ENCODE measurements at places on chromosomes 6 and 20.
A peak's percentile ranks its signal among the peaks of the same experiment; 100 is the strongest.

GRCh38 chr6:5871296-5871695 lies 135.4 kb downstream of the NRN1 start:
- H3K27ac ChIP-seq, result no peak overlapping the region
- no peaks in the 10 kb centered on the region for H3K27me3 ChIP-seq
- peaks cover 8% of the 10 kb centered on the region for H3K4me1 ChIP-seq
- no peak for DNase-seq

GRCh38 chr6:25968769-25969168 lies 6.2 kb downstream of the TRIM38 start:
- H3K4me3 ChIP-seq, result peak overlapping the region; percentile 22
- peak; percentile 78 for DNase-seq
- peaks cover 38% of the 10 kb centered on the region for H3K36me3 ChIP-seq
- peak overlapping the region; percentile 51 for H3K27ac ChIP-seq
- peaks cover 61% of the 10 kb centered on the region for H3K4me1 ChIP-seq

DNA sequence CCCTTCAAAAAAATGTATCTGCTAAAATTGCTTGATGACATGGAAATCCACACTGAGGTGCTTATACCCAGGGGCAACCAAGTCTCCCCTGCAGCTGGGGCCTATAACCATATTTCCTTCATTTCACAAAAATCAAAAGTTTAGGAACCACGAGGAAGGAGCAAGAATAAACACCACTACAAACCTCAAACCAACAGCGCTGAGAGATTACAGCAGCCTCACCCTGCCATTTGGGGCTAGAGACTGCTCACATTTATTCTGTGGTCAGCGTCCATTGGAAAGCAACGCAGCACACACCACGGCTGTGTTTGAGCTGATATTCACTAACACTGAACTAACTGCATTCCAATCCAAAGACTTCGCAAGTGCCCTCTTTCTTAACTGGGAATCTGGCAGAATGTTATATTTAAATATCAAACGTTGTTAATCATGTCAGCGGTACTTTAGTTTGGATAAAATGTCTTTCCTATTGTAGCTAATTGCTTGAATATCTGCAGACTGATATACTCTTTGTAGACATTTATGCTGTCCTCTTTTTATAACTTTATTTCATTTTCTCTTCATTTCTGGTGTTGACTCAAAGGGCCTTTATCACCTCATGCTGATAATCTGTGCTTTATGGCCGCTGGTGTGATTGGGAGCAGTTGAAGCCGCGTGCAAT lies 94.6 kb downstream of the FOXA2 start:
- H3K27me3 ChIP-seq, result no peaks in the 10 kb centered on the region
- H3K4me1 ChIP-seq, result no peaks in the 10 kb centered on the region
- no peak overlapping the region for H3K27ac ChIP-seq
- H3K36me3 ChIP-seq, result no peaks in the 10 kb centered on the region

- H3K4me3 ChIP-seq, result no peak overlapping the region
- H3K27ac ChIP-seq, result no peak overlapping the region
- DNase-seq, result no peak
- H3K27me3 ChIP-seq, result no peaks in the 10 kb centered on the region
- H3K36me3 ChIP-seq, result no peaks in the 10 kb centered on the region
Observed at GRCh38 chr6:68159433-68159832, 475.6 kb upstream of the ADGRB3 start.

- no peak for DNase-seq
- peaks cover 4% of the 10 kb centered on the region for H3K27me3 ChIP-seq
- H3K36me3 ChIP-seq, result no peaks in the 10 kb centered on the region
- no peaks in the 10 kb centered on the region for H3K4me1 ChIP-seq
- no peak overlapping the region for H3K4me3 ChIP-seq
Observed at GRCh38 chr6:71034563-71035345, 77.9 kb upstream of the B3GAT2 start.

DNA sequence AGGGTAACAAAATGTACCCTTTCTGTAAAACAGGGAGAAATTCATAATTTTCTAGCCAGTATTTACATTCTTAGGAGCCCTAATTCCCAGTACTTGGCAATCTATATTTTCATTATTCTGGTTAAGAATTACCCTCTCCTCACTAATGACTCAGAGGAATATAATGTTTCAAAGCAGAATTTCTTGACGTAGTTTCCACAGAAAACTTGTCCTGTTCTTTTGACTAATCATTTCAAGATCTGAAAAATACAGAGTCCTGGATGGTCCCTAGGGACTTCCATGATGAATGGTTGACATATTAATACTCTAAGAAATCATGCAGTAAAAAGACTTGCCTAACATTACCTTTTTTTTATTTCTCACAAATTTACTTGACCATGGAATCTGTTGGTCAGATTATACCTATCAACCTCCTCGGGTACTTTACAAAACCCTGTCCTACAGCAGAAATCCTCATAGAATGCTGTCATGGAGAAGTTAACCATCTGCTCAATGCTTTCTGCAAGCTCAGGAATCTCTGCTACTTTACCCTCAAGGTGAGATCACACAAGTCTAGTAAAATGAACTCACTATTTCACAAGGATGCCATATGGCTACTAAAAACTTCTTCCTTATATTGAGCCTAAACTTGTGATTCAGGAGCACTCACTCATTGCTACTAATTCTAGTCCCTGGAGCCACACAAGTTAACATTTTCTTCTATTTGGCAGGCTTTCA lies 202.1 kb upstream of the CNR1 start:
- no peaks in the 10 kb centered on the region for H3K36me3 ChIP-seq
- H3K4me1 ChIP-seq, result peaks cover 18% of the 10 kb centered on the region
- H3K4me3 ChIP-seq, result no peak overlapping the region
- peak; percentile 79 for DNase-seq

GRCh38 chr6:16694781-16695578 lies 66.3 kb downstream of the ATXN1 start:
- DNase-seq, result no peak
- H3K27me3 ChIP-seq, result no peaks in the 10 kb centered on the region
- H3K27ac ChIP-seq, result no peak overlapping the region
- H3K36me3 ChIP-seq, result no peaks in the 10 kb centered on the region
- H3K4me1 ChIP-seq, result peaks cover 40% of the 10 kb centered on the region
- no peak overlapping the region for H3K4me3 ChIP-seq

DNA sequence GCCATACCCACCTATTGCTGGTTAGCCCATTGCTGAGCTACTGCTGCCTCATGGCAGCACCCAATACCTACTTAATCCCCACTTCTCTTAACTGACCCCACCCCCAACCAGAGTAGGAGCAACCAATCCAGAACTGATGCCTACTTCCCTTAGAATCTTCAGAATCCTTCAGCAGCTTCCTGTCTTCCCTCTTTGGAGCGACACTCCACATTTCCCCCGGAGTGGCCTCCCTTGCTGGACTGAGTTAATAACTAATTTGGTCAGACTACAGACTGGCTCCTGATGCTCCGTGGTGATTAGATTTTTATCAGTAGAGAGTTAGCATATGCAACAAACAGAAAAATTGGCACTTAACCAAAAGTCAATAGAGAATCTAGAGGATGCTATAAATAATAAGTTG lies 51.2 kb upstream of the UBR2 start:
- H3K4me3 ChIP-seq, result no peak overlapping the region
- no peaks in the 10 kb centered on the region for H3K27me3 ChIP-seq
- H3K27ac ChIP-seq, result no peak overlapping the region
- H3K4me1 ChIP-seq, result peaks cover 23% of the 10 kb centered on the region

DNA sequence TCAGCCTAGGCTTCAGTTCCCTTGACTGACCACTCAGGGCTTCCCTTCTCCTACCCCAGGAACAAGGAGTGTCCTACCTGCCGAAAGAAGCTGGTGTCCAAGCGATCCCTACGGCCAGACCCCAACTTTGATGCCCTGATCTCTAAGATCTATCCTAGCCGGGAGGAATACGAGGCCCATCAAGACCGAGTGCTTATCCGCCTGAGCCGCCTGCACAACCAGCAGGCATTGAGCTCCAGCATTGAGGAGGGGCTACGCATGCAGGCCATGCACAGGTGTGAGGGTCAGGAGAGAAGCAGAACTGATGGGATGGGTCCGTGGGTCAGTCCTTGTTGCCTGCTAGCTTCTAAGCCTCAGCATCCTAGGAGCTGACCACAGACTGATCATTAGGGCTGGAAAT lies 1.6 kb downstream of the RING1 start:
- 0 out of 2 replicates have a peak, but pooled peaks cover 5% of the 10 kb centered on the region for H3K36me3 ChIP-seq
- H3K27ac ChIP-seq, result no peak overlapping the region
- DNase-seq, result no peak
- H3K27me3 ChIP-seq, result no peaks in the 10 kb centered on the region
- peaks cover 37% of the 10 kb centered on the region for H3K4me1 ChIP-seq

- no peak overlapping the region for H3K4me3 ChIP-seq
- no peaks in the 10 kb centered on the region for H3K4me1 ChIP-seq
- H3K27me3 ChIP-seq, result no peaks in the 10 kb centered on the region
- H3K27ac ChIP-seq, result no peak overlapping the region
Observed at GRCh38 chr6:159017757-159018559, 18.0 kb upstream of the RSPH3 start.

DNA sequence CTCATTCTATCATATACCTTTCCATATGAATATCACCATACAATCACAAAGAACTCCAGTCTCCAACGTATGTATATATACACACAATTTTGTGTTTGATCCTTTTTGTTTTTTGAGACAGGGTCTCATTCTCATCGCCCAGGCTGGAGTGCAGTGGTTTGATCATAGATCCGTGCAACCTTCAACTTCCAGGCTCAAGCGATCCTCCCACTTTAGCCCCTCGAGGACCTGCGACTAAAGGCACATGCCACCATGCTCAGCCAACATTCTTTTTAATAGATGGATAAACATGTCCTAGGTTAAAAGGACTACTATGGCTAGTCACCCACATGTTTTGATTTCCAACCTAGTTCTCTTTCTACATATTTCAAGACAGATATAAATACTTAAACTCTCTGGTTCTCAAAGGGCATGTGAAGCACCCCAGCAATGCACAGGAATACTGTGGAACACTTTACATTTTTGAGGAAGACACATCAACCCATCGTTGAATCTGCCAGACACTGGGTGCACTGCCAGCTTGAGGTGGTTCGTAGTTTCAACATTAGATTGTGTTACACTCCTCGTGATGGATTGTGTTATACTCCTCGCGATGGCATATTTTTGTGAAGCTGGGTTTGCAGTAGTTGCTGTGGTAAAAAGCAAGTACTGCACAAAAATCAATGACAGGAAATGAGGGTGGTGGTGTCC lies 40.4 kb downstream of the CSNK2A1 start:
- DNase-seq, result no peak
- H3K4me3 ChIP-seq, result no peak overlapping the region
- H3K27me3 ChIP-seq, result no peaks in the 10 kb centered on the region
- H3K4me1 ChIP-seq, result 0 out of 2 replicates have a peak, but pooled peaks cover 4% of the 10 kb centered on the region
- H3K36me3 ChIP-seq, result peaks cover 80% of the 10 kb centered on the region

DNA sequence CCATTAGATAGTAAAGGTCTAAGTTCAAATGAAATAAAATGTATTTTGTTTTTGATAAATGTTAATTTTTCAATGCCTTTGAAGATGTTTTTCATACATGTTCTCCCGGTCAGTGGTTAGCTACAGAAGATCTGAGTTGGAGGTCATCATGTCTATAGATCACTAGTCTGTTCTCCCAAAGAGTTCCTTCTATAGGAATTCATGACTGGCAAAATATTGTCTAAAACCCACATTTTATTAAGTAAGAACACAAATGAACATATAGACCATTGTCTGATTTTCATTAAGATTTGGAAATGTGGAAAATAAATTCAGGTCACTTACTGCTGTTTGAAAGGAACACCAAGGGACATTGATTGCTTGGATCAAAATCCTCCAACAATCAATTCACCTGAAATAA lies 23.6 kb downstream of the HAO1 start:
- no peak overlapping the region for H3K4me3 ChIP-seq
- DNase-seq, result no peak
- H3K27me3 ChIP-seq, result no peaks in the 10 kb centered on the region
- no peaks in the 10 kb centered on the region for H3K36me3 ChIP-seq
- H3K27ac ChIP-seq, result no peak overlapping the region

- no peak overlapping the region for H3K4me3 ChIP-seq
- H3K4me1 ChIP-seq, result no peaks in the 10 kb centered on the region
- H3K36me3 ChIP-seq, result no peaks in the 10 kb centered on the region
- DNase-seq, result no peak
Observed at GRCh38 chr6:164531736-164532135, 777.7 kb downstream of the C6orf118 start.

- no peaks in the 10 kb centered on the region for H3K4me1 ChIP-seq
- H3K27me3 ChIP-seq, result peaks cover 36% of the 10 kb centered on the region
- no peak overlapping the region for H3K4me3 ChIP-seq
- H3K36me3 ChIP-seq, result no peaks in the 10 kb centered on the region
- no peak overlapping the region for H3K27ac ChIP-seq
Observed at GRCh38 chr6:6665555-6666243, 77.2 kb downstream of the LY86 start.

DNA sequence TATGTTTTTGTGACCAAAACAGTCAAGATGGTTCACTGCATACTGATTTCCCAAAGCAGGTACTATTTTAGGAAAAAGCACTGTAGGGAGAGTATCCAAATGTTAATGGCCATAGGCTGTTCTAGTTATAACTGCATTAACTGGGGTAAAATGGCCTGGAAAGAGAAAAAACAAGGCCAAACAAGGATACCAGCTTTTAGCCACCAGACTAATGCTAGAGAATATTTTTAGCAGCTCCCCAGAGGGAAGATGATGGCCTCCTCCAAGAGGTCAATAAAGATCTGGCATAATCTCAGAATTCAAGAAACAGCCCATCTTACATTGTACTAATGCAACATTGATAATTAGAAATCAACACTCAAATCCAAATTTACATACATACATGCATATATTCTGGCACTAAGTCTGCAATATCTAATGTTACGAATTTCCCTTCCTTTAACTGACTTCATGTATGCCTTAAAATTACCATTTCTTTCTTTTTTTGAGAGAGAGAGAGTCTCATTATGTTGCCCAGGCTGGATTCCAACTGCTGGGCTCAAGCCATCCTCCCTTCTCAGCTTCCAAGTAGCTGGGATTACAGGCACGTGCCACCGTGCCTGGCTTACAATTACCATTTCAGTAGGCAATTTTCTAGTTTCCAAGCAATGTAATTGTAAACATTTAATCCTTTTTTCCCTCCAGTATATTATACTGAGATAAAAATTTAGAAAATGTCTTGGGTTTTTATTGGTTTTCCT lies 9.3 kb downstream of the COX7A2 start:
- no peak for DNase-seq
- no peak overlapping the region for H3K27ac ChIP-seq
- H3K4me3 ChIP-seq, result no peak overlapping the region

DNA sequence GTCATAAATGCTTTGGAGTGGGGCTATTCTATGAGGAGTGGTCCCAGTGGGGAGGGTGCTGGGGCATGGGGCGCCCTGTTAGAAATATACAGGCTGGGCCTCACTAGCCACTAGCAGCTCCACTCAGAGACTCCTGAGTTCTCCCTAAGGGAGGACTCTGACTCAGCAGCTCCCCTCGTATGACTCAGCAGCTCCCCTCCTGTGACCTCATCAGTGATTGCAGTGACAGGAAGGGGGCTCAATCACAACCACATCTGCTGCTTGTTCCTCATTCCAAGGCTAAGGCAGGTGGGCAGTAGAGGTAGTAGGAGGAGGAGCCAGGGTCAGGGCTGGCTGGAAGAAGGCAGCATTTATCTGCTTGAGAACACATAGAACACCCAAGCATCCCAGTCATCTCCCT lies 73.7 kb downstream of the PRND start:
- peak; percentile 91 for DNase-seq
- no peak overlapping the region for H3K4me3 ChIP-seq
- H3K4me1 ChIP-seq, result peaks cover 10% of the 10 kb centered on the region

Measured in GM23248 (cell line).